ENCODE measurements at places on chromosomes 4 and X.

GRCh38 chrX:99572711-99573110 is 837.4 kb downstream of the PCDH19 start:
- DNase-seq, result no peak

DNA sequence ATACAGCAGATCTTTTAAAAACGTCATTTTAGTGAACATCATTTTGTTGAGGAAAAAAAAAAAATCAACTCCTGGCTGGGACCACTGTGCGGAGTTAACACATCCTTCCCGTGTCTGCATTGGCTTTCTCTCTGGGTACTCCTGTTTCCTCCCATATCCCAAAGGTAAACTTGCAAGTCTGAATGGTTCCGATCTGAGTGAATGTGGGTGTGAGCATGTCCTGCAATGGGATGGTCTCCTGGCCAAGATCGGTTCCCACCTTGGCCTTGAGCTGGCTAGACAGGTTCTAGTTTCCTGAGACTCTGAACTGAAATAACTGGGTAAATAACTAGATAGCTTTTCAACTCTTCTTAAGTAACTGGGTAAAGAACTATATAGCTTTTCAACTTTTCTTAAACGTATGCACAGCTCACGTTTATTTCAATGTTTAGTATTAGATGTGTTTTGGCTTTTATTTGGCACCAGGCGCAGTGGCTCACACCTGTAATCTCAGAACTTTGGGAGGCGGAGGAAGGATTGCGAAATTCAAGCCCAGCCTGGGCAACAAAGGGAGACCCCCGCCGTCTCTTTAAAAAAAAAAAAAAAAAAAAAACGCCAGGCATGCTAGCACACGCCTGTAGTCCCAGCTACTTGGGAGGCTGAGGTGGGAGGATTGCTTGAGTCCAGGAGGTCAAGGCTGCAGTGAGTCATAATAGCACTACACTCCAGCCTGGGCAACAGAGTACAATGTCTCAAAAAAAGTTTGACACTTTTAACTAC is 14.0 kb downstream of the RBMX start:
- no peak for DNase-seq

- no peak for DNase-seq
Measured at GRCh38 chr4:185311113-185311888, 84.4 kb downstream of the LRP2BP start.

GRCh38 chrX:74536152-74536831 is 78.1 kb downstream of the RLIM start:
- DNase-seq, result peak; percentile 90

- no peak for DNase-seq
Measured at GRCh38 chrX:14508025-14508690, 21.2 kb upstream of the GLRA2 start.

DNA sequence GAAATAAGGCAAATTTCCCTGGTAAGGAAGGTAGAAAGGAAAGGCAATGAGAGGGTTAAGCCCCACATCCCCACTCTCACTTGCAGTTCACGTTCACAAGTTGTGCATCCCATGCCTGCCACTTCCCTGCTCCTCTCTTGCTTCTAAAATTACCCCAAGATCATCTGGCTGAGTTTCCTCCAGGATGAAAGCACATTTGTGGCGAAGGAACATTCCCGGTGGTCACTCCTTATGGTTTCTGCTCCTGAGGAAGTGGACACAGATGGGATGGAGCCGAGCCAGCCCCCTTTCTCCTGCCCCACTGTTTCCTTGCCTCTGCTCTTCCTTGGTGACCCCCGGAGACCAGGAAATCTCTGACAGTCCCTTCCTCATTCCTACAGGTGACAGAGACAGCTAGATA is 37.5 kb downstream of the SPINK2 start:
- no peak for DNase-seq

- DNase-seq, result no peak
Measured at GRCh38 chr4:176584031-176584606, 208.6 kb downstream of the VEGFC start.

Data from uterus (tissue), 4 donors.